ENCODE measurements at places on chromosomes 1 and 21. TPM values are rescaled to one million over a fixed set of nuclear protein-coding genes. Genes with fewer than 3 reads are reported as not detected.

Gene TTC3
- 105 TPM for total RNA-seq

DNA sequence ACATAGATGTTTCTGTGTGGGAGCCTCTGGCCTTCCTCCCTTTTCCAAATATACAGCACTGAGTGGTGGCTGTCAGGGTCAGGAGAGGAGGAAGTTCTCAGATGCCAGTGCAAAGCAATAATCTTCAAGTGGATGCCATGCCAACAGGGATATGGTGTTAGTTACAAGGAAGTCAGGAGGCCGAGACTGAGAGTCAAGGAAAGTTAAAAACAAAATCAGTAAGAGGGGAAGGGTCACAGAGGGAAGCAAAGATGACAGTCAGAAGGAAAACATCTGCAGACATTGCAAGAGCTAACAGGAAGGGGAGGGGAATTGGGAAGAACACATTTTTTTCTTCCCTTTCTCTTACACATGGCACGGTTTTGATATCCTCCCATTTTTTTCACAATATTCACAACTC lies 691.4 kb downstream of the ADGRL2 start:
- no peak for DNase-seq

Gene SLC9C2
- total RNA-seq = not detected

DNA sequence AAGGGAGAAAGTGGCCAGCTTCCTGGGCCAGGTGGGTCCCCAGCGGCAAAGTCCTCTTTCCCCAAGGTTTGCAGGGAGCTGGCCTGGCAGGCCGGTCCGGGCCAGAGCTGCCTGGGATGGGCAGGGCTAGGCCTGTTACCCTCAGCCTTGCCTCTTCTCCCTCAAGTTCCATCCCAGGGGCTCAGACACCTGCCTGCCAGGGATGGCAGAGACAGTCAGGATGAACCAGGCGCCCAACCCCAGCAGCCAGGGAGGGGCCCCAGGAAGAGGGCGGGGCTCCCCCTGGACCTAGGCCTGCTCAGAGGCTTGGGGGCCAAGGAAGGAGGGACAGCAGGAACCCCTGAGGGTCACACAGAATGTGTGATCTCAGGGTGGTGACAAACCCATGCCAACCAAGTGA lies 120.6 kb downstream of the CASZ1 start:
- DNase-seq = no peak

DNA sequence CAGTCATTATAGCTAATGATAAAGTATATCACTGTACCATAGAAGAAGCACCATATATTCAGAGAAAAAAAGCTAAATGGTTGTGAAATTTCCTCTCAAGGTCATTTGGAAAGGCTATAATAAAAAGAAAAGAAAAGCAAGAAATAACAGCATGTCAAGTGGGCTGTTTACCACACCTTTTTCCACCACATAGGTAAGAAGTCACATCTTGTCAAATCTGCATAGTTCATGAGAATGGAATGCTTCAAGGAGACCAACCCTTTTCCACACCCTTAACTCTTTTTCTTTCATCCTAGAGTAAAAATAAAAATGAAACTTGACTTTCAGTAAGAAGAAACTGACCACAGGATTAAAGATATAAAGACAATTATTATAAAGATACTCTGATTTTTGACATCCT lies 91.2 kb downstream of the ATP6V1G3 start:
- DNase-seq = no peak

Gene SAMD13
- 1.7 TPM for total RNA-seq

Gene LRRC39
- total RNA-seq = 1.0 TPM

DNA sequence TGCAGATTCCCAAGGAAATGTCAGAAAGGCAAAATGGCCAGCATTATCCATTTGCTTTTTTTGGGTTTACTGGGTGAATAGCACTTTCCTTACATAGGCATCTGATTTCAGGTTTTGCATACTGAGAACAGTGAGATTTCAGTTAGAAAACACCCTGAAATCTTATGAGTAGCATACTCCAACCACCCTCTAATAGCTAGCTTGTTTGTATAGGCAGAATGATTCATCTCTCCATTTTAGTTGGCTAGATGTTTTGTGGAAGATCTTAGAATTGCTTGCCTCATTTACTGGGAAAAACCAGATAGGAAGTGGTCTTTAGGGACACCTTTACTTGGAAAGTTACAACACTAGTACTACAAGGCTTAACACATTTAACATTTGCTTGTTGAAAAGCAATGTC lies 10.4 kb downstream of the KYAT3 start:
- DNase-seq = no peak

- DNase-seq = no peak
These were observed 42.4 kb upstream of the RUNX1 start for GRCh38 chr21:35091496-35091895.

DNA sequence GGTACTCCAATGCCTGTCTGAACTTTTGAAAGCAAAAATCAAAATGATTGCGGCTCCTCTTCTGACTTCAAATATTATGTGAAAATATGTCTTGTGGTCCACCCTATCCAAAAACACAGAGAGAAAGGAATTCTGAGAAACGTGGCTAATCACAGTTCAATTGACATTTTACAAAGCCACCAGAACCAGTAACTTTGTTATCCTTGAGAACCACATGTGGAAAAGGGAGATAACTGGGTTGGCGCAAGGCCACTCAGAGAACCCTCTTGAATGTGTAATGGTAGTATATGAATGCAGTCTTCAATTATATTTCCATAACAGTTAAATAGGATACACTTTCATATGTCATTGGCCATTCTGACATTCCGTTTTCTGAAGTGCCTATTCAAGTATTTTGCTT lies 1030.0 kb upstream of the TMPRSS15 start:
- DNase-seq = no peak

GRCh38 chr1:43610339-43610738 lies 39.6 kb upstream of the KDM4A start:
- no peak for DNase-seq

Gene KRTAP13-2
- not detected for total RNA-seq

DNA sequence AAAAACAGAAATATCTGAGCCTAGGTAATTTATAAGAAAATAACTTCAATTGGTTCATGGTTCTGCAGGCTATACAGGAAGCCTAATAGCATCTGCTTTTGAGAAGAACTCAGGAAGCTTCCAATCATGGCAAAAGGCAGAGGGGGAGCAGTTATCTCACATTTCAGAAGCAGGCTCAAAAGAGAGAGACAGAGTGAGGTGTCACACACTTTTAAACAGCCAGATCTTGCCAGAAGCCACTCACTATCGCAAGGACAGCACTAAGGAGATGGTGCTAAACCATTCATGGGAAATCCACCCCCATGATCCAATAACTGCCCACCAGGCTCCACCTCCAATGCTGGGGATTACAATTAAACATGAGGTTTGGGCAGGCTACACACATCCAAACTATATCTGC lies 25.5 kb downstream of the RGS18 start:
- DNase-seq = no peak

Data from aorta (tissue), 5 donors.